ENCODE measurements at places on chromosomes 4 and X. TPM values are rescaled to one million over a fixed set of nuclear protein-coding genes. Genes with fewer than 3 reads are reported as not detected.
A peak's percentile ranks its signal among the peaks of the same experiment; 100 is the strongest.

- H3K27ac ChIP-seq, result peak overlapping the region; percentile 36
- H3K27me3 ChIP-seq, result no peaks in the 10 kb centered on the region
- H3K36me3 ChIP-seq, result peaks cover 2% of the 10 kb centered on the region
- no peak for DNase-seq
Observed at GRCh38 chr4:4575284-4576211, 33.7 kb upstream of the STX18 start.

The DSPP gene
- not detected for total RNA-seq

GRCh38 chr4:154618708-154619315, 6.4 kb upstream of the FGG start:
- H3K4me3 ChIP-seq, result no peak overlapping the region
- DNase-seq, result no peak
- H3K27me3 ChIP-seq, result peaks cover 35% of the 10 kb centered on the region
- H3K27ac ChIP-seq, result no peak overlapping the region

DNA sequence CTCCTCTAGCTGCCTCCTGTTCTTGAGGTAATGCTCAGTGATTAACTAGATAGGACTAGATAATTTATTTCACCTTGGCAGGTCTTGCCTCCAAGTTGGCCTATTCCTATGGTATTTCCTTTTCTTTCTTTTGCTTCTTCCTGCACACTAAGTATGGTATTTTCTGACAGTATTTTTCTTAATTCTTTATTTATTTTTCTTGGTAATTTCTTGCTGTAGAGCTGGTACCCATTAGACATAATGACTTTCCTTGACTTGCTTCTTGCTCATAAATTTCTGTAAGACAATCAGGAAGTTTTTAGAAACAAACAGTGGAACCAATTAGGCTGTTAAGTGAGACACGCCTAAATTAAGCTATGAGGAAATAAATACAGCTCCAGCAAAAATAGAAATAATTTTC, 9.5 kb downstream of the RAB9A start:
- peaks cover 18% of the 10 kb centered on the region for H3K4me1 ChIP-seq
- H3K27me3 ChIP-seq, result no peaks in the 10 kb centered on the region
- DNase-seq, result no peak
- H3K4me3 ChIP-seq, result no peak overlapping the region

GRCh38 chrX:110852180-110852579, 56.6 kb upstream of the CHRDL1 start:
- DNase-seq, result no peak
- no peak overlapping the region for H3K4me3 ChIP-seq
- no peaks in the 10 kb centered on the region for H3K4me1 ChIP-seq
- no peak overlapping the region for H3K27ac ChIP-seq
- no peaks in the 10 kb centered on the region for H3K36me3 ChIP-seq

The RHOXF1 gene
- total RNA-seq, result not detected

DNA sequence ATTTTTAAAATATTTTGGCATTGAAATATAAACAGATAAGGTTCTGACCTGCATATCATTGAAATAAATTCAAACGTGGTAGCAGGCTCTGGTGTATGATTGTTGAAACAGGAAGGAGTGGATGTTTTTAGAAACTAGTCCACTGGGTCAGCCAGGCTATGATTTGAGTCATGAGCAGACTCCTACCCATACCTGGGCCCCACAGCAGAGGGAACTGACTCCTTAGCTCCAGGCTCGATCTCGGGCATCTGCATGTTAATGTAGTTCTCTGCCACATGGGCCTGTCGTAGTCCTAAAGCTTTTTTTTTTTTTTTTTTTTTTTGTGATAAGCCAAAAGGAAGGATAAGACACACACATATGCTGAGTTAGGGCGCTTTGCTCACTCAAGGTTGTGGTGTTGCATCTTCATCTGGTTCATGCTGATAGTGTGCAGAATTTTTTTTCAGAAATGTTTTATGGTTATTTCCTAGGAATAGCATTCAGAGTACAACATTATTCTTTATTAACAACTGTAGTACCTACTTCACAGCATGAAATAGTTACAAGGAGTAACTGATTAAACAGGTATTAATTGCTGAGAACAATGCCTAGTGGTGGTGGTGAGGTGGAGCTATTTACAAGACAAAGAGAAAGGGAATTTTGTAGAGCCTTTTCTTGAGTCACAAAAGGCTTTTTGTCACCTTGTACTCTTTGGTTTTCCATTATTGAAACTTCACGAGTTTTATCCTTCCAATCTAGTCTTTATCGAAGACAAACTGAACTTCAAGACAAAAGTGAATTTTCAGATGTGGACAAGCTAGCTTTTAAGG, 27.3 kb downstream of the OFD1 start:
- peaks cover 21% of the 10 kb centered on the region for H3K36me3 ChIP-seq
- DNase-seq, result no peak
- H3K4me3 ChIP-seq, result no peak overlapping the region

GRCh38 chr4:77952457-77952856, 89.8 kb downstream of the MRPL1 start:
- no peak overlapping the region for H3K27ac ChIP-seq
- DNase-seq, result no peak
- no peaks in the 10 kb centered on the region for H3K27me3 ChIP-seq

DNA sequence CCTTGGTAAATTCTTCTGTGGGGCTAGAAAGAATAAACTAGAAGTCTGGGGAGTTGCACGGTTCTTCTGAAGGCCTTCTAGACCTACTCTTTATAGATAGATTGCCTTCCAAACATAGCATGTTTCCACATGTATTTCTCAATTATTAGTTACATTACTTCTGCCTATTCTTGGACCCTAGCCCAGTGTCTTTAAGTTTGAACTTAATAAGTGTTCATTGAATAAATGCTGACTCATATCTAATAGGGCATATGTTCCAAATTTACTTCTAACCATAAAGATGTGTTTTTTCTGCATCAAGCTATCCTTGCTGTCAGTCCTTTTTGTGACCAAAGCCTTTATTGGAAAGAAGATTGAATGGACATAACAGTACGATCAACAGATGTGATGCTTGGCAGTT, 503.6 kb upstream of the ZFP42 start:
- peaks cover 9% of the 10 kb centered on the region for H3K4me1 ChIP-seq
- H3K27ac ChIP-seq, result no peak overlapping the region
- no peak overlapping the region for H3K4me3 ChIP-seq
- DNase-seq, result no peak
- H3K36me3 ChIP-seq, result peaks cover 3% of the 10 kb centered on the region

- no peaks in the 10 kb centered on the region for H3K36me3 ChIP-seq
- peaks cover 9% of the 10 kb centered on the region for H3K27me3 ChIP-seq
- no peak overlapping the region for H3K27ac ChIP-seq
- H3K4me3 ChIP-seq, result no peak overlapping the region
- peaks cover 2% of the 10 kb centered on the region for H3K4me1 ChIP-seq
Observed at GRCh38 chrX:43969504-43970501, 3.4 kb downstream of the NDP start.

The JCHAIN gene
- total RNA-seq, result not detected

The CFI gene
- not detected for total RNA-seq

GRCh38 chrX:41047878-41048534, 37.2 kb upstream of the USP9X start:
- no peak overlapping the region for H3K27ac ChIP-seq
- no peaks in the 10 kb centered on the region for H3K27me3 ChIP-seq
- no peak overlapping the region for H3K4me3 ChIP-seq
- no peaks in the 10 kb centered on the region for H3K4me1 ChIP-seq

DNA sequence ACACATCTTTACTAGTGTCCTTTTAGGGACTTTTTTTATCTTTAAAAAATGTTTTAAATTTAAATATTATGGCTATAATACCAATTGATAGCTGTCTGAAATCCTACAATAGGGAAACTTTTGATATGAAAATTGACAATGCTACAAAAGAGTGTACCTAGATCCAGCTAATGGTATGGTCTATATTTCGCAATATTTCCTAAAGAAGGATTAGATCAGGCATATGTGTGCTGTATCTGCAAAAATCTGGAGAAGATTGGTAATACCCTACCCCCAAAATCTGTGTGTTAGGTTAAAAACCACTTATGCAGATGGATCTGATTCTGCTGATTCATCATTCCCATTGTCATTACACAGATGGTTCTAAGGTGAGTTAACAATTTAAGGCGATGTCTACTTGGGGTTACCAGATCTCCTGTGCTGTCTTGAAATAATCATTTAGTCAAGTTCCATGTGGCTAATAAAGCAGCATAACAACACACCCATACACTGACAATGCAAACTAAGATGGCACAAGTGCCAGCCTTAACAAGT, 137.1 kb downstream of the GASK1B start:
- no peak overlapping the region for H3K27ac ChIP-seq
- DNase-seq, result no peak
- H3K4me3 ChIP-seq, result no peak overlapping the region
- peaks cover 15% of the 10 kb centered on the region for H3K4me1 ChIP-seq

GRCh38 chrX:142251202-142251601, 46.1 kb upstream of the MAGEC2 start:
- H3K36me3 ChIP-seq, result no peaks in the 10 kb centered on the region
- H3K4me3 ChIP-seq, result no peak overlapping the region
- no peak overlapping the region for H3K27ac ChIP-seq

The ZAR1 gene
- not detected for total RNA-seq

DNA sequence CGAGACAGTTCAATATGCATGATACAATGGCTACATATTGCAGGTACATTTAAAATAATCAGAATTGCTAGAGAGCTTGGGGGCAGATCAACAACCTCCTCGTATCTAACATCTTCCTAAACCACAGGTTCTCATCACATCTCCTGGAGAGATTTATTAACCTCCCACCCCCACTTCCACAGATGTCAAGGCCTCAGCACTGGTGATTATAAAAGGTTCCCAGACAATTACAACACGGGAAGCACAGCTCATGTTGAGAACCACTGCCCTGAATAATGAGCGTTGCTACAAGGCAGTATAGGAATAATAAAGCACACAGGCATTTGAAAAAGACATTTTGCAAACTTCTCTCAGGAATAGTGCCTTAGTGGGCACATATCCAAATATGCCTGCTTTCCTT, 42.8 kb downstream of the ELOVL6 start:
- no peak for DNase-seq
- peaks cover 8% of the 10 kb centered on the region for H3K4me1 ChIP-seq
- no peak overlapping the region for H3K27ac ChIP-seq
- no peaks in the 10 kb centered on the region for H3K27me3 ChIP-seq
- no peak overlapping the region for H3K4me3 ChIP-seq
- H3K36me3 ChIP-seq, result no peaks in the 10 kb centered on the region

The ERCC6L gene
- 1.1 TPM for total RNA-seq

GRCh38 chr4:53012738-53013137, 150.6 kb downstream of the RASL11B start:
- no peaks in the 10 kb centered on the region for H3K27me3 ChIP-seq
- H3K36me3 ChIP-seq, result no peaks in the 10 kb centered on the region
- peak overlapping the region; percentile 33 for H3K4me3 ChIP-seq
- DNase-seq, result no peak

- peak overlapping the region; percentile 84 for H3K27ac ChIP-seq
- no peak for DNase-seq
- no peaks in the 10 kb centered on the region for H3K36me3 ChIP-seq
- peak overlapping the region; percentile 22 for H3K4me3 ChIP-seq
- H3K4me1 ChIP-seq, result peaks cover 76% of the 10 kb centered on the region
- no peaks in the 10 kb centered on the region for H3K27me3 ChIP-seq
Observed at GRCh38 chrX:39756086-39756883, 341.5 kb downstream of the BCOR start.

The NIPAL1 gene
- total RNA-seq, result 0.42 TPM

GRCh38 chrX:94655180-94655579, 981.2 kb downstream of the FAM133A start:
- H3K4me3 ChIP-seq, result no peak overlapping the region
- DNase-seq, result no peak
- no peak overlapping the region for H3K27ac ChIP-seq
- no peaks in the 10 kb centered on the region for H3K27me3 ChIP-seq

- peaks cover 7% of the 10 kb centered on the region for H3K4me1 ChIP-seq
- no peak for DNase-seq
- H3K27ac ChIP-seq, result no peak overlapping the region
- H3K36me3 ChIP-seq, result no peaks in the 10 kb centered on the region
- no peak overlapping the region for H3K4me3 ChIP-seq
- H3K27me3 ChIP-seq, result no peaks in the 10 kb centered on the region
Observed at GRCh38 chr4:157772907-157773306, 399.9 kb downstream of the GASK1B start.

The SPANXA1 gene
- total RNA-seq, result not detected

- peaks cover 28% of the 10 kb centered on the region for H3K27me3 ChIP-seq
- no peak overlapping the region for H3K27ac ChIP-seq
- DNase-seq, result no peak
- no peaks in the 10 kb centered on the region for H3K36me3 ChIP-seq
- peaks cover 17% of the 10 kb centered on the region for H3K4me1 ChIP-seq
Observed at GRCh38 chr4:171809854-171810253, 3.4 kb upstream of the GALNTL6 start.

The UBA6 gene
- total RNA-seq, result 59.6 TPM

The BMPR1B gene
- total RNA-seq, result 2.4 TPM

- DNase-seq, result no peak
- peaks cover 8% of the 10 kb centered on the region for H3K4me1 ChIP-seq
- peak overlapping the region; percentile 26 for H3K4me3 ChIP-seq
- no peaks in the 10 kb centered on the region for H3K27me3 ChIP-seq
Observed at GRCh38 chr4:106165351-106166010, 150.5 kb downstream of the TBCK start.

The CLDN34 gene
- 0.59 TPM for total RNA-seq

The MAGEA4 gene
- not detected for total RNA-seq

- H3K4me3 ChIP-seq, result no peak overlapping the region
- H3K4me1 ChIP-seq, result peaks cover 8% of the 10 kb centered on the region
- no peaks in the 10 kb centered on the region for H3K36me3 ChIP-seq
Observed at GRCh38 chrX:1803741-1804140, 188.9 kb downstream of the ASMT start.

GRCh38 chrX:106670631-106671030, 55.9 kb upstream of the RNF128 start:
- no peaks in the 10 kb centered on the region for H3K27me3 ChIP-seq
- no peak overlapping the region for H3K27ac ChIP-seq
- H3K36me3 ChIP-seq, result no peaks in the 10 kb centered on the region
- no peaks in the 10 kb centered on the region for H3K4me1 ChIP-seq

- no peaks in the 10 kb centered on the region for H3K36me3 ChIP-seq
- no peak for DNase-seq
- H3K27ac ChIP-seq, result peak overlapping the region; percentile 58
- no peak overlapping the region for H3K4me3 ChIP-seq
- H3K4me1 ChIP-seq, result peaks cover 10% of the 10 kb centered on the region
Observed at GRCh38 chr4:10664408-10664807, 20.2 kb downstream of the CLNK start.

- H3K4me1 ChIP-seq, result peaks cover 13% of the 10 kb centered on the region
- DNase-seq, result no peak
- H3K4me3 ChIP-seq, result no peak overlapping the region
- no peaks in the 10 kb centered on the region for H3K27me3 ChIP-seq
Observed at GRCh38 chr4:78095081-78095480, 38.0 kb downstream of the FRAS1 start.

- H3K4me1 ChIP-seq, result peaks cover 62% of the 10 kb centered on the region
- no peaks in the 10 kb centered on the region for H3K27me3 ChIP-seq
- no peak for DNase-seq
- no peak overlapping the region for H3K4me3 ChIP-seq
Observed at GRCh38 chr4:20260821-20261220, 9.1 kb downstream of the SLIT2 start.

- no peak for DNase-seq
- H3K27me3 ChIP-seq, result peaks cover 6% of the 10 kb centered on the region
- peak overlapping the region; percentile 94 for H3K4me3 ChIP-seq
Observed at GRCh38 chr4:77820649-77821561, 1.7 kb upstream of the CNOT6L start.
